ENCODE measurements at places on chromosomes 7 and 10.

DNA sequence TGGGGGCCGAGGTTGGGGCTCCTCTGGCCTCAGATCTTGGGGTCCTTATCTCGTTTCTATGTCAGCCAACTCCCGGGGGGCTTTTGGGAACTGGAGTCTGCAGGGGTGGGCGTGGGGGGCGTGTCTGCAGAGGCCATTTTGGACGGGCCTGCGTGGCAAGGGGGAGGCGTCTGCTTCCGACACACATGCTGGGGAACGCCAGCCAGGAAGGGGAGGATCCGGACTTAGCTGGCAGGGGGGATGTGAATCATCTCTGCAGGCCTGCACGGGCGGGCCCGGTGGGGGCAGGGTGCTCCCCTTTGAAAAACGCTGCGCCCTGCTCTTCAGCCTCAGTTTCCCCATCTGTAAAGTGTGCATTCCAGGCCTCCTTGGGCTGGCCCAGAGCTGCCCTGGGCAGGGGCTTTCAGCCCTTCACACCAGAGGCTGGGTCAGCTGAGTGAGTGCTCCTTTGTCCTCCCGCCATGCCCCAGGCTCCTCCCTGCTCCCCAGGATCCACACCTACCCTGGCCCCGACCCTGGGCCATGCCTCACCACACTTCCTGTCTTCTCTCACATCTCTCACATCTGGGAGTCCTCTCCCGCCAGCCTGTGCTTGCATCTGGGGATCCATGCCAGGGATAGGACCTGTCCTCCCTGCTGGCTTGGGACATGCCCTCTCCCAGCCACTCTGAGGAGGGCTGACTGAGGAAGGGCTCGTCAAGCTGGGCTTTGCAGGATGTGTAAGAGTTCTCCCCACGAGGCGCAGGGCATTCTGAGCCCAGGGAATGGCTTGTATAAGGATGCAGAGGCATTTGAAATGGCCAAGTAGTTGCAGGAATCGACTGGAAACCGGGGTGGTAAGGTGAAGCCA, 172.6 kb upstream of the TNRC18 start:
- DNase-seq: no peak

GRCh38 chr7:88111140-88111743, 108.6 kb downstream of the SRI start:
- DNase-seq: no peak

DNA sequence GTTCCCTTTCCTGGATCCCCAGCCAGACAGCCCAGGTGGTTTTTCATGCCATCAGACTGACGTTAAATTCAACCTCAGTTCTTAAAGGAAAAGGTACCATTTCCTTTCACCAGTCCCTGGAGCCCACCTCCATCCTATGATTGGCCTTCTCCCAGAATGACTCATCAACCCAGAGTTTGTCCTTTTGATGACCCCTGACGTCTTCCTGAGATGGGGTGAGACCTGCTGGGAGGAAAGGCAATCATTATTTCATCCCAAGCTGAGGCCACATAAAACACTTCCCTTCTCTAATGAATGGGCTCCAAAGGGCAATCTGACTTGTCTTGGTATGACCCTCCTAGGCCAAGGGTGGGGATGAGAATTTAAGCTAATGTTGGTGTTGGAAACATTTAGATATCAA, 750.7 kb downstream of the SUGCT start:
- no peak for DNase-seq

DNA sequence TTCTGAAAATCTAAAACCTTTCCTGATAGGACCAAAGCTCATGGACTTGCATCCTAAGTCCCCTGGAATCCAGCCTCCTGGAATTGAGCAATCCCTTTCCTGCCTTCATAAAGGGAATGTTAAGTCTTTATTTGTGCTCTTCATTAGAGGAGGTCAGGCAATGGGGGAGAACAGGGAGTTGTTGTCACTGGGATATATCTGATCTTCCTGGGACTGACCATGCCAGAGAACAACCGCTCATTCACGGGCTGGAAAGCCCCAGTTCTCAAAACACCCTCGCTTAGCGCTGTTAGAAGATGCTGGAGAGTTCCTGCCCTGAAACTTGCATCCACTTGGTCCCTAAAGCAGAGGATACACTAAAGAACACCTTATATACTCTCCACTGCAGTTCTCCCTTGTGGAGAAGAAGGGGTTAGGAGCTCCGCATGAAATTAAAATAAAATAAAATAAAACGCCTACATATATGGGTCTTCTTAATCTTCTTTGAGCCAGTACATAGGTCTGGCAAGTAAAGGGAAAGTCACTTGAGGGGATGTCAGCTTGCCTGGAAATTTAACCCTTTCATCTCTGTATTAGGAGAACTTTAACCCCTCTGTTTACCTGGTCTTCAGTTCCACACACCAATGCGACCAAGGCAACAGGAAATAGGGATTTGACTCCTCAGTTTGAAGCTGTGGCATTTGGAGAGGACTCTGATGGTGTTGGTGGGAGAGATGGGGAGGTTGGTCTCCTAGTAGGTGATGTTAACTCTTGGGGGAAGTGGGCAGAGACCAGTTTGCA, 1.2 kb downstream of the SORCS1 start:
- no peak for DNase-seq

DNA sequence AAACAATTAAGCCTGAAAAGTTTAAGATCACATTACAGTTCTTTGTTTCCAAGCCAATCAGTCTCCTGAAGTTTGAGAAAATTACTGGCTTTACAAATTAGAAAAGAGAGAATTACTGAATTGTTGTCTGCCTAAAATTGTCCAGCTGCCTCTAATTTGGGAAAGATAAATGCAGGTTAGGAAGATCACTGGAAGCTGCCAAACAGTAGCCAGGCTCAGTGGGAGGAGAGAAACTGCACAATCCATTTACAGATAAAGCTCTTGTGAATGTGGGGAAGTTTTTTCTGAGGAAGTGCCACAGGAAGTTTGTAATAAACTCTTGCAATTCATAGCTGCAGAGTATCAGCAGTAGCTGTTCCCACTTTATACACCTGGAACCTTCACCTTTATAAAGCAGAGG, 100.7 kb downstream of the IQUB start:
- DNase-seq: no peak

- no peak for DNase-seq
Observed at GRCh38 chr7:140607441-140607989, 33.1 kb downstream of the DENND2A start.

DNA sequence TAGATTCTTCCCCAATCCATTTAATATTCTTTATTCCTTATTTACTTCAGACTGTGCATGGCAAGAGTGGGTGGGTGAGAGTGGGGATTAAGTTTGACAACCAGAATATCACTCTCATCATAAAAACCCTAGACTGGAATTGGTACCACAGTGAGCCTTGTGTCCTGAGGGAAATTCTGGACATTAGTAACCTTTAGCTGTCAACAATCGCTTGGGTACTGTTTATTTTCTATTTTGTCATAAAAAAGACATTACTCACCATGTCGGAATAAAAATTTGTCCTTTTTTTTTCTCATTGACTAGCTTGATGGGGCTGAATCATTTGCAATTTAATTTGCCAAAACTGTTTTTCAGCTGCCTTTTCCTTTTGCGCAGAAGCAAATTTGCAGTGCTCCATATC, 176.1 kb upstream of the SEMA3C start:
- no peak for DNase-seq

GRCh38 chr7:19107356-19108146, 9.9 kb downstream of the TWIST1 start:
- no peak for DNase-seq

- DNase-seq: no peak
Observed at GRCh38 chr10:31587691-31588090, 268.7 kb downstream of the ZEB1 start.

DNA sequence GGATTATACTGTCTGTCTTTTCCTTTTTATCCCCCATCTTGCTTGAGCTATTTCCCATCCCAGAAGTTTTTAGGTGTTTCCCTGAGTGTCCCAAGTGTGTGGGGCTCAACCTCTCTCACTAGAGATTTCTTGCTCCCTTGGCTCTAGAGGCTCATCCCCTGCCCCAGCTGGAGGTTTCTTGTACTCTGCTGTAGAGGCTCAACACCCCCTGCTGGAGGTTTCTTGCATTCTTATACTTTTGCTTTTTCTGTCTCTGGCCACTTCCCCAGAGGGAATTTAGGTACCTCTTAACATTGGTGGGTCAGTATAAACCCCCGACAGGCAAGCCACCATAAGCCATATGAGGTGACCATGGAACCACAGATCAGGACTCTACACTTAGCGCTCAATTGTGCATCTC, 114.2 kb upstream of the FAM3C start:
- no peak for DNase-seq

GRCh38 chr10:11009471-11010308, 8.0 kb upstream of the CELF2 start:
- no peak for DNase-seq

- DNase-seq: no peak
Observed at GRCh38 chr10:120460186-120460585, 3.2 kb downstream of the PLPP4 start.

DNA sequence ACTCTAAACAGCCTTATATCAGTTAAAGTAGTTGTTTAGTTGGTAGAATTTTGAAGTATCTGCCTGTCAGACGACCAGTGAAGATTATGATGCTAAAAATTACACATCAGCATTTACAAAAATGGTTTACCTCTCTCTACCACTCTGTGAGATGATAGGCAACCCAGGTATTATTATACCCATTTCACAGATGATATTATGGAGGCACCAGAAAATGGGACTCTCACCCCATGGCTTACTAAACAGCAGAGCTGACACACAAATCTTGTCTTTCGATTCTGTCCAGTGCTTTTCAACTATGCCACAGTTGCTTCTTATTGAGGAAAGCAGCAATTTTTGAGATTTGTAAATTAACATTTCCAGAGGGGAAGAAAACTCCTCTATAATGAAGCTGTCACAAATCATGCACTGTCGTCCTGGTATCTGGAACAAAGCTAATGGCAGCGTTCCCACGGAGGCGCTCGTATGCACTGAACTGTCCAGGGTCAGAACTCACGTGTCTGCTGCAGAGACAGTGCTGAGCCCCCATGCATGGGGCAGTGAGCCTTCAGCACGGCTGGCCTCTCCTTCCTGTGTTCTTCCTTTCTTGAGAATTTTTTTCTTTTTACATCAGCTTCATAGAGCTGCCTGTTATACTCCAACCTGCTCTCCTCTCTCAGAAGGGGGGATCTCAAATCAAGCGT, 381.1 kb downstream of the SDK1 start:
- DNase-seq: no peak

- no peak for DNase-seq
Observed at GRCh38 chr10:60878224-60878623, 65.8 kb downstream of the RHOBTB1 start.

DNA sequence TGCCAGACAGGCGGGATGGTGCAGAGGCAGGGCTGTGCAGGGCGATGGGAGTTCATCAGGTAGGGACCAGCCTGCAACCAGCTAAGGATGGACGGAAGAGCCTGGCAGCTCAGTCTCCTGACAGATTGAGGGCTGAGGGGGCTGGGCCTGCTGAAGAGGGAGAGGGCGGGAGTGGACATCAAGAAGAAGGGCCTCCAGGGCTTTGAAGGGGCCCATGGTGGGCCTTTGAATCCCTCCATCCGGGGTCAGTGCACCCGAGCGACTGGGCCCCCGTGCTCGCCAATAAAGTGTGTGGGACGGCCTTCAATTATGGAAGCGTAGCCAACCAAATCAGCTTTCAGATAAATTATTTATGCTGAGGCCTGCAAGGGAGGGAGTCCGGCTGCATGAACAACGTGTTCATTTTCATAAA, 431.2 kb downstream of the RPS24 start:
- DNase-seq: no peak

- DNase-seq: no peak
Observed at GRCh38 chr10:52265131-52265926, 48.8 kb upstream of the DKK1 start.

DNA sequence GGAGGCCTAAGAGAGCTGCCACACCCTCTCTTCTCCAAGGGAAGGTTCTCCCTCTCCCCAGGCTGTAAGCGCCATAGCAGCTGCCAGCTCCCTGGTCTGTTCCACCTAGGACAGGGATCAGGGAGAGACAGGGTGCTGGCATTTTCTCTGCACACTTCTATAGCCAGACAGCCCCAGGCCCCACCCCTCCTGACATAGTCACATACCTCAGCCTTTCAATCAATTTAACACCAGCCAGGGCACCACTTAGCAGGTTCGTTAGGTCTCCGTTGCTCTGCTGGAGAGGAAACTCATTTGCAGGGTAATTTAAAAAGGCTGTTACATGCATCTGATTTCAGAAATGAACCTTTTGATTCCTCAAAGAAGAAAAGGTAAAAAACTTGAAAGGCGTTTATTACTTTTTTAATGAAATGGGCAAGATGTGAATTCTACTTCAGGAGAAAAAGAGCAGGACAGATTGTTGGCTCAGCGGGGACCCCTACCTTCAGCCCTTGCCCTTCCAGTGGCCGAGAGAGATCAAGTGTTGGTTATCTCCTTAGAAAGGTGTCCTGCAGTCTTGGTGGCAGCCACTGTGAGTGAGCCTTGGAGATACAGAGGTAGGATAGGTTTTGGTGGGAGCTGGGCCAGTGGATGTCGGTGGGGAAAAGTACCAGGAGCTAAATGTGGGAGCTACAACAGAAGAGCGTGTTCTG, 180.5 kb upstream of the GALNT17 start:
- no peak for DNase-seq

GRCh38 chr7:1610678-1611302, 41.0 kb upstream of the PSMG3 start:
- no peak for DNase-seq

DNA sequence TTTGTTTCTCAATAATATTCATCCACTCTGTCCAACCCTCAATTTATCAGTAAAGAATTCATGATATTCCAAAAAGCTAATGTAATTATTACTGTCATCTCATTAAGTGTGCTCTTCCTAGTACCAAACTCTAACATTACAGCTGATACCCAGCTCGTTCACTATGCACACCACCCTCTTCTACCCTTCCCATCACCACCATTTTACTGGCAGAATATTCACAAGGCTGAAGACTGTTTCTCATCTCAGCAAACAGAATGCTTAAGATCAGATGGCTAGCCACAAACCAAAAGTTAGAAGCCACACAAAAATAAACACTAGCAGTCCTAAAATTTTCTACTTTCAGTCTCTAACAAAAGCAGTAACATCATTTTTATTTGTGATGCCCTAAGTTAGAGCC, 121.5 kb downstream of the SRPK2 start:
- DNase-seq: no peak

DNA sequence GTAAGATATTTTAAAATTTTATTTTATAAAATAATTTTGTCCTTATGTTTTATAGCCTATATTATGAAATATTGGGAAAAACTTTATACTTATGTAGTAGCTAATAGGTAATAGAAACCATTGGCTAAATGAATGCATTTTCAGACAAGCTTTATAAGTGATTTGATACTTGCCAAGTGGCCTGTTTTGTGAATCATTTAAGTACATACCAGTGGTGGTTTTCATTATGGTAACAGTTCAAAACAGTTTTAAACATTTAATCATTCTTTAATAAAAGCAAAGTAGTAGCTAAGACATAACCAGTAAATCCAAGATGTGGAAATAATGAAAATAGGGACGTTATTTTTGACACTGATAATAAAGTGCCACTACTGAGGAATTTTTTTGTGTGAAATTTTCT, 182.2 kb downstream of the PHF14 start:
- DNase-seq: no peak
